Stimulated activated CD8-positive, alpha-beta memory T cell treated with anti-CD3 and anti-CD28 coated beads, Interleukin-15, amount 100 ng/mL, for 24 hours (primary cell): ENCODE measurements at places on chromosomes 1 and 21.

GRCh38 chr1:166133857-166134256, 32.9 kb downstream of the FAM78B start:
- DNase-seq, result no peak

DNA sequence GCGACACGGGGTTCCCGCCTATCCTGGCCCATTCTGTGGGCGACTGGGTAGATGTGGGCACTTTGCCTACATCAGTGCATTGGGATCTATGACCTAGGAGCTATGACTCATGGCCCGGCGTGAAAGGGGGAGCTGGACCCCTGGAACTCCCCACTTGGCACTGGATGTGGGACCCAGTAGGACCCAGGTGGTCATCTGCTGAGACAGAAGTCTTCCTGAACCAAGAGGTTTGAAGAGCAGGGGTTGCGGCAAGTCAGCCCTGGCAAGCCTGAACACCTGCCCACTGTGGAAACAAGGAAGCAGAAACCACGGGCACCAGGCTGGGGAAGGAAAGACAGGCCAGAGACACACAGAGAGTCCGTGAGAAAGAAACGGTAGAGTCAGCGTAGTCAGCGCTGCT, 656.7 kb downstream of the AJAP1 start:
- DNase-seq, result no peak

DNA sequence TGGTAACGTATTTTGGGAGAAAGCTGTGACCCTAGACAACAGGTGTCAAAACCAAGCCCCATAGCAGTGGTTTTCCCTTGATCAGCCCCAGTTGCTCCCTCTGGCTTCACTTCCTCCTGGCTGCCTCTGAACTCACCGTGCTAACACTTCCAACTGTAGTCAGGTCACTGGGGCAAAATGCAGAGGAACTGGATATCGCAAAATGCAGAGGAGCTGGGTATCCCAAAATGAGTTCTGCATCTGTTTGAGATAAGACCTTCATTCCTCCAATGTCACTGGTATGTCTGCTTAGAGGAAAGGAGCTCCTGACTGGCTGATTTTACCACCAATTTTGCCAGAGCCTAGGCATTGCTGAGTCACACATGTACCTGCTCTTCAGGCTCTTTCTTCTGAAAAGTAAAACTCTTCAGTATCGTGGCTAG, 19.6 kb upstream of the TACSTD2 start:
- DNase-seq, result no peak

GRCh38 chr1:159318784-159319551, 16.8 kb downstream of the FCER1A start:
- DNase-seq, result no peak

- DNase-seq, result no peak
These were observed 395.7 kb downstream of the BRINP2 start for GRCh38 chr1:177566495-177566894.

DNA sequence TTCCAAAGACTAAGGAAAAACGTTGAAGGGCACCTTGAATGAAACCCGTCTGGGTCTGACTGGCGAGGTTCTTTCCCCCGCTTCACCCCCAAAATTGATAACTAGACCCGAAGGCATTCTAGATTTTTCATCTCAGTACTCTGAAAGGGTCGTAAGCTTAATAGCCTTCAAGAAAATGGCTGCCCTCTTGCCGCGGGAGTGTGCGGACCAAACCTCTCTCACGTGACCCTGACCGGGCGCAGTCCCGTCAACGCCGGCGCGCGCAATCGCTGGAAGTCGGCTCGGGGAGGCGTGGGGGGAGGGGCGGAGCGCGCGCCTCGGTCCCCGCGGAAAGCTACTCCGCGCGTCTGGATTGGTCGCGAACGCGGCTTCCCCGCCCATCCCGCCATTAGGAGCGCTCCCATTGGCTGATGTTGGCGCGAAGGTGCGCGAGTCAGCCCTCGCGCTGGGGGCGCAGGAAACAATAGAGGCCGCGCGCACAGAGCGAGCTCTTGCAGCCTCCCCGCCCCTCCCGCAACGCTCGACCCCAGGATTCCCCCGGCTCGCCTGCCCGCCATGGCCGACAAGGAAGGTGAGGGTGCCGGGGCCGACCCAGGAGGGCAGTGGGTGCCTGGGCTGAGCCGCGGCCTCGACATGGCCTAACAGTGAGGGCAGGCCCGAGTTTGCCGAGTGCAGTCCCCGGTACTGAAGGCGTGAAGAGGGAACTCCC, at the start of gene RBBP4:
Gene RBBP4 (plus strand): TSS at position 457 of the 709 bp plus-strand sequence. CDS start 99 bp downstream, at position 556.
- peak; percentile 98 for DNase-seq

- DNase-seq, result no peak
These were observed 15.0 kb downstream of the TM2D1 start for GRCh38 chr1:61709908-61710289.

DNA sequence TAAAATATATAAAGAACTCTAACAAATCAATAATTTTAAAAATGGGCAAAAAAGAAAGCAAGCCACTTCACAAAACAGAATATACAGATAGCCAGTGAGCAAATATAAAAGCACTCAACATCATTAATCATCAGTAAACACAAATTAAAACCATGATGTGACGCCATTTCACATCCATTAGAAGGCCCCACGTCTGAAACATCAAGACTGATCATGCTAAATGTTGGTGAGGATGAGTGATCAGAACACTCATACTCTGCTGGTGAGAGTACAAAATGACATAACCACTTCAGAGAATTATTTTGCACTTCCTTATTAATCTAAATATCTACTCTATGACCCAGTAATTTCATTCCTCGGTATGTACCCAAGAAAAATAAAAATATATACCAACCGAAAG, 512.2 kb upstream of the NR5A2 start:
- DNase-seq, result no peak

- peak; percentile 81 for DNase-seq
These were observed at the start of gene PTP4A2 for GRCh38 chr1:31938184-31938975. Gene PTP4A2, minus strand, starts transcription at chr1:31938368. Its CDS starts 19,303 bp downstream, at chr1:31919065.

DNA sequence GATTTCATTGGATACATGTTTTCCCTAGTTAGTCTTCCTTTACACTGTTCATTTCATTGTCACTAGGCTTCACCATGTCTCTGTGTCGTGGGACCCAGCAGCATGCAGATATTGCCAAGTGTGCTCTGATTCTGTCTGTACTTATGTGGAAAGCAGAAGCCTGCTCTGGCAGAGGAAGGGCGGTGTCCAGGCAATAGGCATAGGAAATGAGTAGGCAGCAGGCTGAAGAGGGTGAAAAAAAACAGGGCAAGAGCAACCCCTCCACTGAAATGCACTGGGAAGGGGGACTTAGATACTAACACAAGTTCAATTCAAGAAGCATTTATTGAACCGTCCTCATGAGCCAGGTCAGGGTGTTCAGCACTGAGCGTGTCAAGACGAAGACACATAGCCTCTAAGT, 85.2 kb upstream of the VAV3 start:
- no peak for DNase-seq

DNA sequence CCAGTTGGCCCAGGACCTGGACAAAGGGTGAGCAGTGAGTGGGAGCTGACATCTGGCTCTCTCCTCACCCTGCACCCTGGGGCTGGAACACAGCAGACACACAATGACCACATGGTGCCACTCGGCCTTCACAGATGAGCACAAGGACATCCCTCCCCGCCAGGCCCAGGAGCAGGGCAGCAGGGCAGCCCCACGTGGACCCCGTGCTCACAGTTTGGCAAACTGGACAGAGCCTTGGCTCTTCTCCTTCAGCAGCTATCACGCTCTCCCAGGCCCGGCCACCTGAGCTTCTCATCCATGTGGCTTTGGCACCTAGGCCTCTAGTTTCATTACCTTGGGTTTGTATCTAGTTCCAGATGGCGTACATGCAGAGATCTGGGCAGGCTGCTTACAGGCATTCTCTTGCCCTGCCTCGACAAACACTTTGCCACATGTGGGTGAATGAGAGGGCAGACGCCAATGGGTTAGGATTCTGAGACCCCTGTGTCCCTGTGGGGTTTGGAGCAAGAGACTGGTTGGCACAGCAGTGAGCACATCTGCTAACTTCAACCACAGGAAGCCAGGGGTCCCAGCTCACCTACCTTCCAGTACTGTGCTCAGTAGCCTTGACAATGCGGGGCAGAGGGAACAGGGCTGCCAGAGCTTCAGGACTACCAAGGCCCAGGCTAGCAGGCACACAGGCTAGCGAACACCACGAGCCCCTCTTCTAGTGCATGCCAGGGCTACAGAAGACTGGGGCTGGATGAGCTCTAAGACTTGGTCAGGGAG, 3.4 kb upstream of the PTPRF start:
- DNase-seq, result no peak

- DNase-seq, result no peak
These were observed 46.1 kb downstream of the ACKR1 start for GRCh38 chr1:159250638-159251216.

GRCh38 chr1:145942871-145943270, 14.9 kb downstream of the LIX1L start:
- no peak for DNase-seq

- DNase-seq, result no peak
These were observed 47.1 kb downstream of the WNT9A start for GRCh38 chr1:227900571-227901051.

DNA sequence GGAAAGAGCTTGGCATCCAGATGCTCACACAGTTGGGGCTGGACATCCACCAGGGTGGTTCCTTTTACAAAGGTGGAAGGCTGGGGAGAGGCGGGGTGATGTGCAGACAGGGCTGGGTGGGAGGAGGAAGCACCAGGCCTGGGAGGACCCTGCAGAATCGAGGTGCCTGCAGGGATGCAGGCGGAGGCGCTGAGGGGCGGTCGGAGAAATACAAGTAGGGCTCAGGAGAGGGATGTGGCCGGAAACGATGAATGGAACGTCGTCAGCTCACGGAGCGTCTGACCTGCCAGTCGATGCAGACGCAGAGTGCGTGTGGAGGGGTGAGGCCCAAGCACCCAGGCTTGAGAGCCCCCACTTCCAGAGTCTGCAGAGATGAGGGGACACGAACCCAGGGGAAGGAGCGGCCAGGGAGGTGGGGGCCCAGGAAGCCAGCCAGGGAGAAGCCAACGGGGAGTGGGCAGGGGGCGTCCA, 63.4 kb downstream of the TRIM11 start:
- DNase-seq, result no peak

DNA sequence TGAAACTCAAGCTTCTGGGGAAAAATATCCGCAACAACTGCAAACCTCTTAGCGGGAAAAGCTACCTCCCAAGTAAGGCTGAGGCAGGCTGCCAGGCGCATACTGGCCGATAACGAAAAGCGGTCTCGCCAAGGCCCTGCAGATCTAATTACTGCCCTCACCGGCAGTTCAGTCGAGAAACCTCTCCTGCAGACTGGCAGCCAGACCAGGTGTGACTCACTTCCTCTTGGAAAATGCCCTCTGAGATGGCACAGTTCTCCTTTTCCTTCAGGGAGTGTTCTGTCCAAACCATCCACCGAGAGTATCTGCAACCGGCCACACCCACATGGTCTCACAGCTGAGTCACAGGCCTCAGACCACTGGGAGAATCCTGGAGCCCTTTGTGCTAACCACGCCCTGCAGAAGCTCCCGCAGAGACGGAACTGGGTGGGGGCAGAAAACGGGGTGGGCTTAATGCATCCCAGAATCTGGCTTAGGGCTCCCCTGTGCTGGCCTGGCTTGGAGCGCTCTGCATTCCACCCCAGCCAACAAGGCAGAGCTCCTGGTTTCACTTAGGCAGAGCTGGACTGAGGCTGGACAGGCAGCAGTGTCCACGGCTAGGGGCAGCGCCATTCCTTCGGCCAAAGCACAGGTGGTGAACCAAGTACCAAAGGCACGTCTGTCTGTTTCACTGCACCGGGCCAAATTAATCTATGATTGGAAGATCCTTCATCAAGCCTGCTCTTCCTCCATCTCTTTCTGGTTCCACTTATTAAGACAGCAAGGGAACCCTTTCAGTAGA, 1.2 kb downstream of the S100A10 start:
- no peak for DNase-seq

DNA sequence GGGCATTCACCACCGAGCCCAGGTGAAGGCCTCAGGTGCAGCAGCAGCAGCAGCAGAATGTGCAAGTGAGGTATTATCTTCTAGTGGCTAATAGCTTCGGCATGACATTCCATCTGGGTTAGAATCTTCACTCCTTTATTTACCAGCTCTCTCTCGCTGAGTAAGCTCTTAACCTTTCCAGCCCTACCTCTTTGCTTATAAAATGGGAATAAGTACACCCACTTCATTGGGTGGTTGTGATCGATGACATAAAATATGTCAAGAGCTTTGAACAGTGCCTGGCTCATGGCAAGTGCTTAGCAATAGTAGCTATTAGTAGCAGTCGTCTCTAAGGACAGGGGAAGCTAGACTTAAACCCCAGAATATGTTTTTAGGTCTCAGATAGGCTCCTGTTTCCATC, 149.5 kb downstream of the NOS1AP start:
- DNase-seq, result no peak
